ENCODE measurements at places on chromosomes 11 and 22.

DNA sequence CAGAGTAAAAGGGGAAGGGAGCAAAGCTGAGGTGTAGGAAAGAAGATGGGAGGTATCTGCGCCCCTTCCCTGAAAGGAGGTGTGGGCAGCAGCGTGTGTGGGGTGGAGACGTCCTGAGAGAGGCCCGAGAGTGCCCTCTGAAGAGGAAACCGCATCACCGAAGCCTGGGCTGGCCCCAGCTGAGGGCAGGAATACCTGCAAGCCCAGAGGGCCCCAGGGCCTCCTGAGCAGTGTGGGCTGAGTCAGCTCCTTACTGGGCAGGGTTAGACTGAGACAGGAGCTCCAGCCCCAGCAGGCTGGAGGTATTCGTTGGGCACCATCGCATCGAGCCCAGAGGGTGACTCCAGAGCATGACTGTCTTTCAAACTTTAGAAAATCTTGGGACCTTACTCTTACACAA is 534.0 kb upstream of the B3GAT1 start:
- DNase-seq = no peak

DNA sequence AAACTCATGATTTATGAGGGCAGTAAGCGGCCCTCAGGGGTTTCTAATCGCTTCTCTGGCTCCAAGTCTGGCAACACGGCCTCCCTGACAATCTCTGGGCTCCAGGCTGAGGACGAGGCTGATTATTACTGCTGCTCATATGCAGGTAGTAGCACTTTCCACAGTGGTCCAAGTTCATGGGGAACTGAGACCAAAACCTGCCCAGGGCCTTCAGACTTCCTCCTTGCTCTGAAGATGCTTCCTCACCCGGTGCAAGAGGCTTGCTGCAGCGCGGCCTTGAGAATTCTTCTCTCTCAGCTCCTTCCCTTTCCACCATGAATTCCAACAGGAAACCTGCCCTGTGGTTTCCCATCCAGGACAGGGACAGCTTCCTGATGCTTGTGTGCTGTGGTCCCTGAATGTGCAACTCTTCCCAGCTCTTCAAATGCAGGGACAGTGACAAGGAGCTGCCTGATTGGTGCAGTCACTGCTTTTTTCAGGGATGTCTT is 53.9 kb downstream of the GGTLC2 start:
- no peak for DNase-seq

DNA sequence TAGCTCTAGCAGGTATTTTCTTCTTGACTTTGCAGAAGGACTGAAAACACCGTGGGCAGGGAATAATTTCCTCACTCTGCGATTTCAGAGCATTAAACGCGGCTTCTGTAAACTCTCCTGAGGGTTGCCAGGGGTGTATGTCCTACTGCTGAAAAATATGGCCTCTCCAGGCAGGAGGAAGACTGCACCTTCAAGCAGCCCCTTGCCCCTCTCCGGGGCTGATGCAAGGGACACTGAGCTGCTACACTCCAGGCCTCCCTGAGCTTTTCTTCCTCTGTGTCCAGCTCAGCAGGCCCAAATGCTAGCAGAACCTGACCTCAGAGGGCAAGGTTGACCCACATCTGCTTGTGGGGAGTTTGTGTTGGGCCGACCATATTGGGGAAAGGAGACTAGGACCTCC is 2.2 kb downstream of the CD6 start:
- DNase-seq = no peak

GRCh38 chr11:72930008-72930407 is 115.8 kb downstream of the ATG16L2 start:
- DNase-seq = no peak

DNA sequence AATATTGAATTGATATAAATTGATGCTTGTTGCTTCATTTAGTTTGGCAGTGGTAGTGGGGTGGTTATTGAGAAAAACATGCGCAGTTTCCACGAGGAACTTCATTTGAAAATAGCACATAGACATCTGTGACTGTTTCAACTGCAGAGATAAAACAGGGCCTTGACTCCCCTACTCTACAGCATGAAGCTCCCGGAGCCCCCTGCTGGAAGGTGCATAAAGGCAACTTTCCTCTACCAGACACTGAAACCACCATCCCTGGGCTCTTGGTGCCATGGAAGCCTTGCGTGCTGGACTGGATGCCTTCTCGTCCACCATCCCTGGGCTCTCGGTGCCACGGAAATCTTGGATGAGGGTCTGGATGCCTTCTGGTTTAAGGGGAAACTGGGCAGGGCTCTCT is 195.9 kb downstream of the CSNK2A3 start:
- DNase-seq = peak; percentile 34

DNA sequence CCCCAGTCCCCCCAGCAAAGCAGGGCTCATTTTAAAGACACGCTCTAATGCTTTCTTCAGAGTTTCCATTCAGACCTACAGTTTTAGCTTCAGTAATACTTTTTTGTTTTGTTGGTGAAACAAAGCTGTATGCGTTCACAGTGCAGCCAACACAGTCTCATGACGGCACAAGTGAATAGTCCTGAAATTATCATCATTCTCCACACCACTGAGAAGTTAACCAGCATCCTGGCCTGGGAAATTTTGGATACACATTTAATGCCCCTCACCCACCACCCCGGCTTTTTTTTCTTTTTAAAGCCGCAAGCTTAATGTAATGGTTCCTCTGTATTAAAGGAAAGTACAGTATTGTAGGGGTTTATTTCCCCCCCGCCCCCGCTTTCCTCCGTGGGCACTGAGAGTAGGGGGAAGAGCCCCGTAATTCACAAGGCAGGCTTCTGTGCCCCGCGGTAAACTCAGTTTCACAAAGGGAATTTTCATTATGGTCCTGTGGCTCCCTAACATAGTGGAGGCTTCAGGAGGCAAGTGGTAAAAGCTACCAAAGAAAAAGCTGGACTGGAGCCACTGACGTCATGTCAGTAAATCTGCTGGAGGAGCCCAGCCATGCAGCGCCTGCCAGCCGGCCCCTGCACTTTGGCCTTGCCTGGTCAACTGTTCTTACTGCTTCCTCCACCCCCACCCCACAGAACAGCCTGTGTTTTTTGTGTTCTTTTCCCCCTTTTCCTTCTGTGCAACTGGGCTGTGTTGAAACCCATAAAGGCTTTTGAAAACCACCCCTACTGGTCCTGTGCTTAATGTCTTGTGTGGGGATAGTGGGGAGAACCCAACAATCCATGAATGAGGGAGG is 18.2 kb downstream of the TEAD1 start:
- DNase-seq = no peak

DNA sequence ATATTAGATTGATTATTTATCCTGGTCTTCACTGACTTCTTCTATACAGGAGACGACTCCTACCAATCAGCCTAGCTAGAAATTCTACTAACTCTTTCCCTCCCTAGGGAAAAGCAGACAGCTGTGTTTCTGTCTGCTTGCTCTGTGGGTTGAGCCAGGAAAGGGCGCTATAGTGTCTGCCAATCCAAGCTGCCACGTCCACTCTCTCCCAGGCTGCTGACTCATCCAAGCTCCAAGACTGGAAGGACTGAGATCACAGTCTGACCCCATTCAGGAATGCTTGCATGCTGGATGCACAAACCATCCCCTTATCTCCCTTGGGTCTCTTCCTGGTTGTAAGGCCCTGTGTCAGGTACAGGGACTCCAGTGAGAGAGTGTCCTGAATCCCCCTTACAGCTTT is 955.6 kb downstream of the OPCML start:
- DNase-seq = no peak

- DNase-seq = peak; percentile 50
These were observed 12.3 kb downstream of the APOL6 start for GRCh38 chr22:35660291-35661127.
